Upper lobe of right lung (tissue), 1 donor: ENCODE measurements at places on chromosomes 5 and 9. TPM values are rescaled to one million over a fixed set of nuclear protein-coding genes. Genes with fewer than 3 reads are reported as not detected.
A peak's percentile ranks its signal among the peaks of the same experiment; 100 is the strongest.

TMEM174 gene
- total RNA-seq: not detected

DNA sequence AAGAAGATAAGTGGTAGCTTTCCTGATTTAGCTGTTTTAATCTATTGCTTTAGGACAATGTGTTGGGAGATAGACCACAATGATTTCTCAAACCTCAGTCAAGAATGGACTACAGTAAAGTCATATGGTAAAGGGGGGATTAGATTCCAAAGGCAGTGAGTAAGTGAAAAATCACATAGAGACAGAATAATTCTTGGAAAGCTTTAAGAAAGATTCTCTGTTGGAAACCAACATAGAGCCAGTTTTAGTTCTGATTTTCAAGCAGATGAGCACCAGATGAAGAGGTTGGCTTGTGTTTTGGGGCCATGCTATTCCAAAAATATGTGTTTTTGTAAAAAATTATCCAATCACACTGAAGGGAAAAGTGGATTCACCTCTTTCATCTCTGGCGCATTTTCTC is 256.8 kb upstream of the RPS23 start:
- H3K4me3 ChIP-seq: no peak overlapping the region
- no peaks in the 10 kb centered on the region for H3K27me3 ChIP-seq
- H3K36me3 ChIP-seq: no peaks in the 10 kb centered on the region
- DNase-seq: no peak

EDIL3 gene
- total RNA-seq: 42.4 TPM

DNA sequence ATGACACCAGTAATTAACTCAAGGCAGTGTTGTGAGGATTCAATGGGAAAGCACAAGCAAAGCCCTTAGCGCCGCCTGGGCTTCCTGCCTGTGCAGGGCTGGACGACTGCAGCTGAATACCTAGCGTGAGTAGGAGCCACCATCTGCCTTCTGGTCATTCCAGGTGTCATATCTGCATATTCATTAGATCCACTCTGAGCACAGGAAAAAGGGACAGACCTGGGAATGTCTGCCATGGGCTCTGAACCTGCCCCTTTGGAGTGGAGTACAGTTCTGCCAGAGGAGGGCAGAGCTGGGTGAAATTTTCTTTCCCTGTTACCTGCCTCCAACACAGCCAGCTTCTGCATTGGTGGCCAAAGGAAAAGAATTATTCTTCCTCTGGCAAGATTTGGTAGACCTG is 298.8 kb downstream of the NSG2 start:
- no peak overlapping the region for H3K27ac ChIP-seq
- peaks cover 12% of the 10 kb centered on the region for H3K27me3 ChIP-seq
- no peaks in the 10 kb centered on the region for H3K4me1 ChIP-seq

PLEKHG4B gene
- total RNA-seq: 2.0 TPM

- H3K4me3 ChIP-seq: no peak overlapping the region
- DNase-seq: no peak
- H3K27me3 ChIP-seq: no peaks in the 10 kb centered on the region
- H3K27ac ChIP-seq: peak overlapping the region; percentile 17
Measured at GRCh38 chr9:87713988-87714330, 12.0 kb upstream of the CTSL start.

GRCh38 chr9:33287087-33287490 is 3.2 kb upstream of the NFX1 start:
- no peak overlapping the region for H3K4me3 ChIP-seq
- peak overlapping the region; percentile 45 for H3K27ac ChIP-seq
- H3K36me3 ChIP-seq: peaks cover 23% of the 10 kb centered on the region
- H3K27me3 ChIP-seq: no peaks in the 10 kb centered on the region

GRCh38 chr5:139561655-139562451 is 714 bp downstream of the UBE2D2 start:
- DNase-seq: peak; percentile 75
- peaks cover 41% of the 10 kb centered on the region for H3K4me1 ChIP-seq
- no peaks in the 10 kb centered on the region for H3K36me3 ChIP-seq

ARL14EPL gene
- not detected for total RNA-seq

DNA sequence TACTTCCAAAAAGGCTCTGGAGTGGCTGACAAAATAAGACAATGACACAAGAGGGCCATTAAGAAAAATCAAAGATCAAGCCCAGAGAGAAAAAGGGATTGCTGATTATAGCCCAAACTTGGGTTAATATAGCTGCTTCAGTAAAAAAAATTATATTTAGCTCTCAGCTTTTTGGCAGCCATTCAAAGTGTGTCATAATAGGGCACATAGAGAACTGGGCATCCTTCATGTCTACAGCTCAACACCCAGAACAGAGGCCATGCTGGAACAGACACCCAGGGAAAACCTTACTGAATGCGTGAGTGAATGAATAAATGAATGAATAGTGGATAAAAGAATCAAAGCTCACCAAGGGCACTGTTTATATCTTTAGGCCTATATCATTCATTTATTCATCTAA is 110.1 kb downstream of the SLIT3 start:
- DNase-seq: no peak
- H3K4me3 ChIP-seq: no peak overlapping the region
- no peak overlapping the region for H3K27ac ChIP-seq
- no peaks in the 10 kb centered on the region for H3K27me3 ChIP-seq

BAAT gene
- 1.0 TPM for total RNA-seq

DNA sequence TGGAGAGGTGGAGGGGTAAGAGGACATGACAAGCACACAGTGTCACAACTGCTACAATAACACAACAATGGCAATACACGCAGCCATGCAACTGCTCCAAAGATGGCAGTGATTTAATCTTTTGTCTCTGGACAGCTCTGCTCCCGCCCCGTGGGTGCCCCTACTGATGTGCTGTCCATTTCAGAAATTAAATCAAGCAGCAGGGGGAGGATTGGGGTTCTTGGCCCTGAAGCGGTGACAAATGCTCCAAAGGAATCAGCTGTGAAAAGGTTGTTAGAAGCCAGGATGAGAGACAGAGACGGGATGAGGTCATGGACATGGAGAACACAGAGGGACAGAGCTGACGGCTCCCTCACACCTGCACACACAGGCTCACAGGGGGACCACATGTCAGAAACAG is 22.6 kb downstream of the CNTFR start:
- H3K27ac ChIP-seq: no peak overlapping the region
- no peaks in the 10 kb centered on the region for H3K36me3 ChIP-seq
- H3K4me3 ChIP-seq: no peak overlapping the region
- H3K4me1 ChIP-seq: no peaks in the 10 kb centered on the region
- no peak for DNase-seq
- peaks cover 18% of the 10 kb centered on the region for H3K27me3 ChIP-seq

GABRA1 gene
- not detected for total RNA-seq

- no peak overlapping the region for H3K4me3 ChIP-seq
- H3K4me1 ChIP-seq: no peaks in the 10 kb centered on the region
- no peak overlapping the region for H3K27ac ChIP-seq
- H3K27me3 ChIP-seq: peaks cover 24% of the 10 kb centered on the region
- DNase-seq: no peak
- no peaks in the 10 kb centered on the region for H3K36me3 ChIP-seq
Measured at GRCh38 chr5:127295454-127295853, 4.9 kb downstream of the MEGF10 start.

DNA sequence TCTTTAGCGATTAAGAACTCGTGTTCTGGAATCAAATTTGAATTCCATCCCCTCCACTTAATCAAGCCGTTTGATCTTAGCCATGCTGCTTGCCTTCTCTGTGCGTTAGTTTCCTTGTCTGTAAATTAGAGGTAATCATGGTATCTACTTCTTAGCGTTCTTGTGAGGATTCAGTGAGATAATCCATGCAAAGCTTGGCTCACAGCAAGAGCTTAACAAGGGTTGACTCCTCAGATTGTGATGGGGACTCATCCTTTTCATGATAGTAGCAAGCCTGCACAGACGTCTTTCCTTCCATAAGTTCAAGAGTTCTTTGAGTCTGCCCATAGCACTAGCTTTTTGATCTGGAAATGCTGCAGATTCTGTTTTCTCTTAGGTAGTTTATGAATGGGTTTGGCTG is 72.8 kb downstream of the TRIO start:
- no peak overlapping the region for H3K27ac ChIP-seq
- no peak overlapping the region for H3K4me3 ChIP-seq
- H3K4me1 ChIP-seq: peaks cover 63% of the 10 kb centered on the region

DNA sequence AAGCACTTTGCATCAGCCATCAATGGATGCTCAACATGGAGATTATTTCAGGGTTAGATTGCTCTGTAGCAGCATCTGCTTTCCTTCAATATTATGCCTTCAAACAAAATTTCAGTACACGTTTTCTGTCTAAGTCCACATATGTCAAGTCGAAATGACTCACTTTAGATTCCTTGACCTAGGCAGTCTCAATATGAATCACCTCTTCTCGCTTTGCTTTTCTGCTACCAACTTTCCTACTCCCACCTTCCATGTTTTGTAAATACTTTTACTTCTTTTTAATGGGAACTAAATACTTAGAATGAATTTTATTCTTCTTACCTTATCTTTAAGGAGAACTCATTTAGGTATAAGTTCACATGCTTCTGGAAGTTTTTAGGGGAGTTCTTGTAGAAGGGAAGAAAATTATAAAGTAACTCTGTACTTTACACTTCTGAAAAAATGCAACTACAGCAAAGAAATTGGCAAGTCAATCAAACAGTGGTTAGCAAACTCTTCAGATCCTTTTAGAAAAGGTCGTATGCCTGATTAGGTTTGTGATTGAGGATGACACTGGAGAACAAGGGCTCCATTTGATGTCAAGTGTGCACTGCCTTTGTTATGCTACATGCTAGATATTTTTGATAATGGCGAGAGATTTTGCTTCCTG is 478.5 kb upstream of the SMARCA2 start:
- DNase-seq: no peak
- H3K36me3 ChIP-seq: no peaks in the 10 kb centered on the region
- H3K27ac ChIP-seq: no peak overlapping the region

DNA sequence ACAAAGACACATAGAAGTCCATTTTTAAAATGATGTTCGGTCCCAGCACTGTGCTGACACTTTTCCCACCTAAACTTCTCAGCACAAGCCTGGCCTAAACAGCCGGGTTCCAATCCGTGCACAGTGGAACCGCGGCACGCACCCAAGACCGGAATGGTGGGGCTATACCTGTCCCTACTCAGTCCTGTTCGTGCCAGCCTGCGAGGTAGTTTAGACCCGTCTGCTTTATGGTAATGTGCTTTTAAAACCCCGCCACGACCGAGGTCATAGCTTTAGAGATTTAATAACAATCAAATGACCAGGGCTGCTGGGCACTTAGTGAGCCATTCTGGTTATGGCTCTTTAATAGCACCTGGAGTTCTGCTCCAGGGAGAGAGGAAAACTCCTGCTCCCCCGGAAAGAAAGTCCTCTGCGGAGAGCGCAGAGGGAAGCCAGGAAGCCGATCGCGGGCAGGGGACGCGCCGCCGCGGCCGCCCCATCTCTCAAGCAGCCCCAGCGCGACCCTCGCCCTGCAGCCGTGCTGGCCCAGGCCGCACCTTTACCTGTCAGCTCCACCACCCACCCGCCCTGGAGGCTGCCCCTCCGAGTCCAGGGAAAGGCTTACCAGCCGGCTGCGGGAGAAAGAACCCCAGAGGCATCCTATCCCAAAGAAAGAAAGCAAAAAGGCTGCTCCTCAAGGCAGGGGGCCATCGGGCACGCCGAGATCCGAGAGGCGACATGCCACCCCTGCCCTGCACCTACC is 511 bp downstream of the ARL15 start:
- H3K36me3 ChIP-seq: no peaks in the 10 kb centered on the region
- H3K4me3 ChIP-seq: peak overlapping the region; percentile 97
- peaks cover 8% of the 10 kb centered on the region for H3K4me1 ChIP-seq

GRCh38 chr9:34252670-34253459 is 74.0 kb downstream of the UBAP1 start:
- no peaks in the 10 kb centered on the region for H3K27me3 ChIP-seq
- no peak overlapping the region for H3K4me3 ChIP-seq
- H3K27ac ChIP-seq: no peak overlapping the region
- peaks cover 47% of the 10 kb centered on the region for H3K36me3 ChIP-seq

DNA sequence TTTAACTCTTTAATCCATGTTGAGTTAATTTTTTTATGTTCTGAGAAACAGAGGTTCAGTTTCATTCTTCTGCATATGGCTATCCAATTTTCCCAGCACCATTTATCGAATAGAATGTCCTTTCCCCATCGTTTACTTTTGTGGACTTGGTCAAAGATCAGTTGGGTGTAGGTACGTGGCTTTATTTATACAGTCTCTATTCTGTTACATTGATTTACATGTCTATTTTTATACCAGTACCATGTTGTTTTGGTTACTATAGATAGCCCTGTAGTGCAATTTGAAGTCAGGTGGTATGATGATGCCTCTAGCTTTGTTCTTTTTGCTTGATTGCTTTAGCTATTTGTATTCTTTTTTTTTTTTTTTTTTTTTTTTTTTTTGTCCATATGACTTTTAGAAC is 462.0 kb downstream of the HTR1A start:
- H3K36me3 ChIP-seq: no peaks in the 10 kb centered on the region
- no peak overlapping the region for H3K4me3 ChIP-seq
- no peaks in the 10 kb centered on the region for H3K27me3 ChIP-seq
- no peak for DNase-seq

DNA sequence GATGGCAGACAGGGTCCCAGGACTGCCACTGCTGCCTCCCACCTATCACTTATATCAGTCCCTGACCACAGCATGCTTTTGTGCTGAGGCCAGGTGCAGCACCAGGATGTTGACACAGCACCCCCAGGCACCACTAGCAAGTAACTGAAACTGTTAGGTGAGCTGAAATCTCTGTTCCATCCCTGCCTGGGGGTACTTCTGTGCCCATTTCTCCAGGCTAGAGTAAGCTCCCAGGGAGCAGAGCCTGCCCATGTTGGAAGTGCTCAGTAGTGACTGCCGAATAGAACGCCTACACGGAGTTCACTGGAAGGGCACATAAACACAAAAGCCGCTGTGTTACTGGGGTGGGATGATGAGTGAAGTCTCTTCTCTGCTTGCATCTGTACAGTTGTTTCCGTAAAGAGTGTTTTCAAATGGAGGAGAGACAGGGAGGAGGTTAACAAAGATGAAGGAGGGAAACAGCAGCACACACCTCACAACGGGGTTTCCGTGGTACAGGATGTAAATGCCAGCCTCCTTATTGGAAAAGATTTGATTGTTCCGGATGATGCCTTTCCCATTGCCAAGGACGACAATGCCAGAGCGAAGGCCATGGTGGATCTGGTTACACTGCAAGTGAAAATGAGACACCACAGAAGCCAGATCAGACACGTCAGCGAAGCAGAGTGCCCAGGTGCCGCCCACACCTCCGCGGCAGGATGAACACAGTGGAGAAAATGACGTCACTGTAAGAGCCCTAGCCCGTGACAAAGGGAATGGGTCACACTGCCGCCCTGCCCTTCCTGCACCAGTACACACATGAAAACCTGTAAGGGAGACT is 43.1 kb downstream of the POLR1E start:
- peaks cover 20% of the 10 kb centered on the region for H3K36me3 ChIP-seq
- no peak overlapping the region for H3K4me3 ChIP-seq
- H3K4me1 ChIP-seq: no peaks in the 10 kb centered on the region
- H3K27me3 ChIP-seq: no peaks in the 10 kb centered on the region
- no peak overlapping the region for H3K27ac ChIP-seq

ECM2 gene
- 13.8 TPM for total RNA-seq

PPP3R2 gene
- total RNA-seq: not detected

KIF2A gene
- total RNA-seq: 23.4 TPM

- H3K4me1 ChIP-seq: no peaks in the 10 kb centered on the region
- H3K27me3 ChIP-seq: no peaks in the 10 kb centered on the region
- H3K4me3 ChIP-seq: no peak overlapping the region
- no peak for DNase-seq
- H3K36me3 ChIP-seq: no peaks in the 10 kb centered on the region
Measured at GRCh38 chr5:65769539-65769938, 47.5 kb downstream of the NLN start.

- peaks cover 31% of the 10 kb centered on the region for H3K36me3 ChIP-seq
- H3K4me1 ChIP-seq: no peaks in the 10 kb centered on the region
- no peak overlapping the region for H3K4me3 ChIP-seq
- no peak overlapping the region for H3K27ac ChIP-seq
- H3K27me3 ChIP-seq: no peaks in the 10 kb centered on the region
- DNase-seq: no peak
Measured at GRCh38 chr5:72291601-72292000, 28.4 kb downstream of the MRPS27 start.

PTPN3 gene
- 17.1 TPM for total RNA-seq
